ENCODE measurements at places on chromosomes 6 and 20. TPM values are rescaled to one million over a fixed set of nuclear protein-coding genes. Genes with fewer than 3 reads are reported as not detected.

The IL17A gene
- total RNA-seq: not detected

The PPP1R14C gene
- not detected for total RNA-seq

The ACTL10 gene
- total RNA-seq: 2.9 TPM

The CHRNA4 gene
- total RNA-seq: not detected

The CITED2 gene
- total RNA-seq: 51.5 TPM

The LPA gene
- not detected for total RNA-seq

The WFDC13 gene
- total RNA-seq: not detected

The VNN1 gene
- not detected for total RNA-seq

The CDH26 gene
- 0.43 TPM for total RNA-seq

The KCNS1 gene
- 0.05 TPM for total RNA-seq

The PSMB1 gene
- 186 TPM for total RNA-seq

The IL20RA gene
- total RNA-seq: not detected

The PRIM2 gene
- 37.3 TPM for total RNA-seq

The SLC22A7 gene
- not detected for total RNA-seq

The TSBP1 gene
- total RNA-seq: not detected

The C20orf204 gene
- 5.3 TPM for total RNA-seq

The BRPF3 gene
- 24.9 TPM for total RNA-seq

The TSPO2 gene
- not detected for total RNA-seq

The ANKRD66 gene
- total RNA-seq: not detected

The GJE1 gene
- not detected for total RNA-seq

The SPTLC3 gene
- 0.73 TPM for total RNA-seq

The GRM4 gene
- not detected for total RNA-seq

The MICAL1 gene
- total RNA-seq: 84.6 TPM
